Thymus (tissue), 14 donors: ENCODE measurements at places on chromosomes 4 and X.

DNA sequence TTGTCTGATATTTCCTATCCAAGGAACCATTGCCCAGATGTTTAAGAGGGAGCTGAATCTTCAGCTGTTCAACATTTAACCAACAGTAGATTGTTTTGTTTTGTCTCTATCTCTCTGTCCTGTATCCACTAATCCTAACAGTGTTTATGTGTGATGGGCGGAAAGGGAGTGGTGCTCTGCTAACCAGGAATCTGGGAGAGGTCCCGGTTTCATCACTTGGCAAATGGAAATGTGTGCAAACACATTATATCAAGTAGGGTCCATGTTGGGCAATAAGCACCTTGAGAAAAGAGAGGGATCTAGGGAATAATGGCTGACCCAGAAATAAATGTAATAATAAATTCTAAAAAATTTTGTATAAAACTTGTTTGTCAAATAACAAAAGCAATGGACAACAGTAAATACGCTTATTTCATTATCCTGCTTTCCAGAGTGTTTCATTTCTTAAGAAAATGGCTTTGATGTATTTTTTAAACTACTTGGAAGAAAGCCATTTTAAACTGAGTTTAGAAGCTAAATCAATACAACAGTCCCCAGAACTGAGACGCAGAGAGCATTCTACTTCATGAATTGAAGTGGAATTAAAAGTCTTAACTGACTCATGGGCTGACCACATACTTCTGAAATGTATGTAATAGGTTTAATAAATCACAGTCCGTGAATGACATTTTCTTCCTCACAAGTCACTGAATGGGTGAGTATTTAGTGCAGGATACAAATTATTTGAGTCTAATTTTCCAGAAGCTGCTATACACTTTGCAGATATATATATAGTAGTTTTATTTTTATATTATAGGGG is 55.8 kb downstream of the EMCN start:
- no peaks in the 10 kb centered on the region for H3K4me1 ChIP-seq
- no peak for DNase-seq
- no peaks in the 10 kb centered on the region for H3K36me3 ChIP-seq
- H3K4me3 ChIP-seq: no peak overlapping the region
- H3K27me3 ChIP-seq: no peaks in the 10 kb centered on the region

GRCh38 chr4:47073647-47074046 is 42.3 kb downstream of the GABRB1 start:
- H3K27me3 ChIP-seq: no peaks in the 10 kb centered on the region
- DNase-seq: no peak
- H3K27ac ChIP-seq: no peak overlapping the region
- H3K36me3 ChIP-seq: no peaks in the 10 kb centered on the region
- no peaks in the 10 kb centered on the region for H3K4me1 ChIP-seq
- H3K4me3 ChIP-seq: no peak overlapping the region

DNA sequence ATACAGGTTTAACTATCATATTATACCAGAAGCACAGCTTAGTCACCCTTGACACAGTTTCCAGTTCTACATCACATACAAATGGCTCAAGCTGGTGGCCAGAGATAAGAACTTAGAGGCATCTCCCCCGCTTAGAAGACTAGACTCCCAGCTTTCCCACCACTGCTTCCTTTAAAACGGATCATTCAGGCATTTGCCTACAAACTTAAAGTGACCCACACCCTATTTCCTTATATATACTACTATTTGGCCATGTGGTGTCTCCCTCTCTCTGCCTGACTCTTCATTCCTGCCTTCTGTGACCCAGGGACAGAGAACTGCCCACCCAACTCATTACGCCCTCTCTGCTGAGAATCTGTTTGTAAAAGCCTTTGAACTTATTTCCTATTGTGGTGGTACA is 781.2 kb upstream of the DIAPH2 start:
- H3K4me3 ChIP-seq: no peak overlapping the region
- no peak overlapping the region for H3K27ac ChIP-seq
- H3K36me3 ChIP-seq: no peaks in the 10 kb centered on the region
- no peak for DNase-seq

DNA sequence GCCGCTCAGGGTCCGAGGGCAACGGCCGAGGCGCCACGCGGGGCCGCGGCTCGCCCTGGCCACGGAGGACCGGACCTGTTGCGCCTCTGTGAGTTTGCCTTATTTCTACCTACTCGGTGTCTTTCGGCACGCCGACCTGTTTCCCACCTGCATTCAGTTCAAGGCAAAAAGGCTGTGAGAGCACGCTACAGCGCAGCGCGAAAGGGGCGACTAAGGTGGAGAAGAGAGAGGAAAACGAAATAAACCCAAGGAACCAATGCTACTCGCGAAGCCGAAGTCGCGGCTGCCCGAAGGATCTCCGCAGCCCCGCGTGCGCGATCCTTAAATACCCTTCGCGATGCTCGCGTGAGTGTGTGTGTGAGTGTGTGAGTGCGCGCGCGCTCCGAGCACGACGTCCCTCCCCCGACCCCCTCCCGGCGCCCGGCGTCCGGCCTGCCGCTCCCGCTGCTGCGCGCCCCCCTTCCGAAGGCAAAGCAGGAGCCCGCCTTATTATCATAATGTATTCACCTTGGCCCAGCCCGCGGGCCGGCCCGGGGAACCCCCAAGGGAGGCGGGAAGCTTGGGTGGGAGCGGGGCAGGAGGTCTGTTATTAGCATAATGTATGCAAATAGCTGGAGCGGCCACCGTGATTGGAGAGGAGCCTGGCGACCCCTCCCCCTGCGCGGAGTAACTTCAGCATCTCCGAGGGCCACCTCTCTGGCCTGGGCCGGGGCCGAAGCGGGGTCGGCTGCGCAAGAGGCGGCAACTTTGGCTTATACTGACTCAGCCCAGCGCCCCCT is at the start of gene COL25A1:
Gene COL25A1 (minus strand): TSS at position 298 of the 779 bp plus-strand sequence.
- peak; percentile 56 for DNase-seq
- no peak within 1 kb of the TSS for H3K27ac ChIP-seq
- H3K27me3 ChIP-seq: peaks cover 38% of the 10 kb centered on the region
- peaks cover 20% of the 10 kb centered on the region for H3K4me1 ChIP-seq

- no peak overlapping the region for H3K27ac ChIP-seq
- no peak for DNase-seq
- no peaks in the 10 kb centered on the region for H3K4me1 ChIP-seq
- H3K27me3 ChIP-seq: no peaks in the 10 kb centered on the region
- H3K4me3 ChIP-seq: no peak overlapping the region
- H3K36me3 ChIP-seq: no peaks in the 10 kb centered on the region
Observed at GRCh38 chrX:103393487-103393886, 17.1 kb downstream of the BEX3 start.

- no peaks in the 10 kb centered on the region for H3K36me3 ChIP-seq
- H3K4me3 ChIP-seq: no peak overlapping the region
- no peak for DNase-seq
- H3K4me1 ChIP-seq: no peaks in the 10 kb centered on the region
Observed at GRCh38 chrX:108186811-108187210, 95.2 kb downstream of the ATG4A start.

DNA sequence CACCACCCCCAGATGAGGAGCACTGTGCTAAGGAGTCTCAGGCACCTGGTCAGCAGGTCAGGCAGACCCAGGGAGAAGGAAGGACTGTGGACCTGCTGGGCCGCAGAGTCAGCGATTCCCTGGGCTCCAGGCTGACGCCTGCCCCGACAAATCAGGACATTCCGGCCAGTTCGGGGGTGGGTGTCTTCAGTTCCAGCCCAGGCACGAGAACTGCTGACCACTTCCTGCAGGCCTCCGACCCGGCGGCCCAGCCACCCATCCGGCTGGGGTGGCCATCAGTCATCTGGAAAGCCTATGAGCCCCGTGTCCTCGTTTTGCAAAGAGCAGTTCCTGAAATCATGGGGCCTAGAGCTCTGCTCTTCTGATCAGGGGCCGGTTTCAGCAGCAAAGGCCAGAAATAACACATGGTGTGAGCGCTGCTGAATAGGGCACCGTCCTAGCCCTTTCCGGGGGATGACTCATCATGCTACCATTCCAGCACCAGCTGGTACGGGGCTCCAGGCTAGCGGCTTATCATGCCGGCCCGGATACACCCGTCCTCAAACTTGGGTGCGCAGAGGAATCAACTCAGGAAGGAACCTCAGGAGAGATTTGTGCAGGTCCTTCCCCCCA is 7.8 kb upstream of the SH3TC1 start:
- peak overlapping the region; percentile 36 for H3K27ac ChIP-seq
- peaks cover 59% of the 10 kb centered on the region for H3K4me1 ChIP-seq
- H3K4me3 ChIP-seq: no peak overlapping the region
- DNase-seq: no peak
- H3K27me3 ChIP-seq: peaks cover 7% of the 10 kb centered on the region
- no peaks in the 10 kb centered on the region for H3K36me3 ChIP-seq

DNA sequence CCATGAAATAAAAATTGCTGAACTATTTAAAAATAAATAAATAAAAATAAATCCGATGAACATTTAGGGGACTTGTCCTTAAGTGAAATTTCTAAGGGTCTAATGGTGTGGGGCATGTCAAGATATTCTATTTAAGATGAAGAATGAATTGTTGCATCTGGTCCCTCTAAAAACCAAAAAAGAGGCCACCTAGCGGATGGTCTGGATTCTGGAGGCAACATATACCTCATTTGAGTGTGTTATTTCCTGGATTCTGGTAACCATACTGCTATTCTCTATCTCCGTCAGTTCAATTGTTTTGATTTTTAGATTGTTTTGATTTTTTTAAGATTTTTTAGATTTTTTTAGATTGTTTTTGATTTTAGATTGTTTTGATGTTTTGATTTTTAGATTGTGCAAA is 28.3 kb downstream of the AGTR2 start:
- no peak overlapping the region for H3K4me3 ChIP-seq
- no peaks in the 10 kb centered on the region for H3K4me1 ChIP-seq
- no peak overlapping the region for H3K27ac ChIP-seq

DNA sequence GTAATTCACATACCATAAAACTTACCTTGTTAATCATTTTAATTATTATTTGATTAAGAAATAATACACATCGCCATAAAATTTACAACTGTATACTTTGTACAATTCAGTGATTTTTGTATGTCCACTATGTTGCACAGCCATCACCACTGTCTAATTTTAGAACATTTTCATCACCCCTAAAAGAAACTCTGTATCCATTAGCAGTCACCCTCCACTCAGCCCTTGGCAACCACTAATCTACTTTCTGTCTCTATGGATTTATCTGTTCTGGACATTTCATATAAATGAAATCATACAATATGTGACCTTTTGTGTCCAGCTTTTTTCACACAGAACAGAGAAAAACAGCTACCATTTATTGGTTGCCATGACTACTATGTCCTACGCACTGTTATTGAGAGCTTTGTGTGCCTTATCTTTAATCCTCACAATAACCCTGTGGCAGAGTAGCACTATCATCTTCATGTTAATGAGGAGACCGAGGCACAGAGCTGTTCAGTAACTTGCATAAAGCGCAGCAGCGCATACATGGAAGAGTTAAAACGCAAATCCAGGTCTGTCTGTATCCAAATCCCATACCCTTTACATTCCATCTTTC is 64.6 kb upstream of the PAGE1 start:
- no peaks in the 10 kb centered on the region for H3K4me1 ChIP-seq
- H3K36me3 ChIP-seq: no peaks in the 10 kb centered on the region
- no peaks in the 10 kb centered on the region for H3K27me3 ChIP-seq

DNA sequence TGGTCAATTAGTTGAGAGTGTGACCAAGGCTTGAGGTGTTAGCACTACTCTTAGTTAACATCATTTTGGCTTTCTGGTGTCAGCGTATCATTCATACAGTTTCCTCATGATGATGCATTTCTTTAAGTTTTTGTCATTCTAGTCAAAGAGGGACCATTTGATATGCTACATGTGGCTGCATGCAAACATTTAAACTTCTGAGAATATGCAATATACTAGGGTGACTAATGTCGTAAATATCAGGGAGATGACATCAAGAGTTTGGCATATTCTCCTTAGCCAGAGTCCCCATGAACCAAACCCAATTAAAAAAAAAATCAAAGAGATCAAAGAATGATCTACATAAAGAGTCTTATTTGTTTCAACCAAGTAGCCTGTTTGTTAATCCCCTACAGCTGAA is 537.4 kb upstream of the PCDH7 start:
- no peak overlapping the region for H3K27ac ChIP-seq
- no peak for DNase-seq
- no peaks in the 10 kb centered on the region for H3K36me3 ChIP-seq
- H3K4me3 ChIP-seq: no peak overlapping the region
- no peaks in the 10 kb centered on the region for H3K27me3 ChIP-seq

DNA sequence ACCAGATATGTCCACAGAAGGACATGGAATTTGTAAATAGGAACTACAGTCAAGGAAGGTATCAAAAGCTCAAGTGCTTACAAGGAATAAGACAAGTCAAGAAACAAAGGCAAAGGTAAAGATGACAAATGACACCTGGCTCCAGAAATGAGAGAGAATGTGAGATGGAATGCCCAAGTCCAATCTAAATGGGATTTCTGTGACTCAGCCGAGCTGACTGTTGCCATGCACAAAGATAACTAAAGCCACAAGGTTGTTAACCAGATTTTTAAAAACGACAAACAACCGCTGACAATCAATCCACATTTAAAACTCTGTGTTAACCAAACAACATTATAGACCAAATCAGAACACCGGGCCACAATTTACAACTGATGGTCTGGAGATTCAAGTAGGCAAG is 1.1 kb downstream of the NFXL1 start:
- H3K27ac ChIP-seq: no peak overlapping the region
- H3K27me3 ChIP-seq: no peaks in the 10 kb centered on the region
- no peak for DNase-seq

DNA sequence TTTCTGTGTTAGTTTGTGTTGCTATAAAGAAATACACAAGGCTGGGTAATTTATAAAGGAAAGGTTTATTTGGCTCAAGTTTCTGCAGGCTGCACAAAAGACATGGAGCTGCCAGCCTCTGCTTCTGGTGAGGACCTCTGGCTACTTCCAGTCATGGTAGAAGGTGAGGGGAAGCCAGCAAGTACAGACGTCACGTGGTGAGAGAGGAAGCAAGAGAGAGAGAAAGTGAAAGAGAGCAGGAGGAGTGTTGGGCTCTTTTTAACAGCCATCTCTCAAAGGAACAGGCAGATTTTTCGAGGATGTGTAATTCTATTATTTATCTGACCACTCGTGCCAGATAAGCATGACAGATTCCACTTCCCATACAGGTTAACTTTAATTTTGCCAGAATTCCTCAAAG is 1199.1 kb downstream of the ADGRL3 start:
- no peaks in the 10 kb centered on the region for H3K4me1 ChIP-seq
- H3K36me3 ChIP-seq: no peaks in the 10 kb centered on the region
- H3K4me3 ChIP-seq: no peak overlapping the region
- no peak for DNase-seq
- H3K27me3 ChIP-seq: no peaks in the 10 kb centered on the region

DNA sequence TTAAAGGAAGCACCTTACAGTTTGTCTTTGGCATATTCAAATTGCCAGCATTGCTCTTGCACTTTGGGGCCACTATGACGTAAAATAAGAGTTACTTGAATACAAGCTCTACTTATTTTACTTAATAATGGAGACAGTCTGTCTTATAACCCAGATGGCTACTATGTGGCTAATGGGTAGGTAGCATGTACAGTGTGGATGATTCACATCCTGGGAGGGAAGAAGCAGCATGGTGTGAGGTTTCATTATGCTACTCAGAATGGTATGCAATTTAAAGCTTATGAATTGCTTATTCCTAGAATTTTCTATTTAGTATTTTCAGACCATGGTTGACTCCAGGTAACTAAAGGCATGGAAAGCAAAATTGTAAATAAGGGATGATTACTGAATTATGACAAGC is 761.8 kb upstream of the ATOH1 start:
- no peaks in the 10 kb centered on the region for H3K36me3 ChIP-seq
- no peak overlapping the region for H3K4me3 ChIP-seq
- DNase-seq: no peak
- H3K27me3 ChIP-seq: no peaks in the 10 kb centered on the region
- H3K4me1 ChIP-seq: no peaks in the 10 kb centered on the region
